ENCODE measurements at places on chromosomes 6 and 20.

- DNase-seq, result peak; percentile 33
These were observed 14.0 kb downstream of the CDH26 start for GRCh38 chr20:59972037-59972801.

DNA sequence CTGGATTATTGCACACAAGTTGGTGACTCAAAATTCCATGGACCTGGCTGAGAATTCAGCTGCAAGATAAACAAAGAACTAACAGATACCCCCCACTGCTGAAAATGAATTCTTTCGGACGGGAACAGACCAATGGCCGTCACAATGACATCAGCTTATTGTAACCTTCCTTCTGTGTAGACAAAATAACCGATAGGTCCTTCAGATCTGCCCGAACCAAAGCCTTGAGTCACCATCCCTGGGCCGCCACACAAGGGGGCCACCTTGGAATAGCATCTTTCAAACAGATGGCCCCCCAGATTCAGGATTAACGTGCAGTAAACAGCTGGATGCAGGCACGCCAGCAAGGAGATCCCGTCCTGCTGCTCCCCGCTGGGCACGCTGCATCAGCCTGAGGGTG, 214.0 kb upstream of the EXOC2 start:
- DNase-seq, result no peak

GRCh38 chr6:5303682-5304081, 42.4 kb downstream of the FARS2 start:
- DNase-seq, result no peak

- DNase-seq, result no peak
These were observed at the start of gene COL10A1 for GRCh38 chr6:116126032-116126431. Gene COL10A1, minus strand, starts transcription at chr6:116126132. Its CDS starts 640 bp downstream, at chr6:116125492.

DNA sequence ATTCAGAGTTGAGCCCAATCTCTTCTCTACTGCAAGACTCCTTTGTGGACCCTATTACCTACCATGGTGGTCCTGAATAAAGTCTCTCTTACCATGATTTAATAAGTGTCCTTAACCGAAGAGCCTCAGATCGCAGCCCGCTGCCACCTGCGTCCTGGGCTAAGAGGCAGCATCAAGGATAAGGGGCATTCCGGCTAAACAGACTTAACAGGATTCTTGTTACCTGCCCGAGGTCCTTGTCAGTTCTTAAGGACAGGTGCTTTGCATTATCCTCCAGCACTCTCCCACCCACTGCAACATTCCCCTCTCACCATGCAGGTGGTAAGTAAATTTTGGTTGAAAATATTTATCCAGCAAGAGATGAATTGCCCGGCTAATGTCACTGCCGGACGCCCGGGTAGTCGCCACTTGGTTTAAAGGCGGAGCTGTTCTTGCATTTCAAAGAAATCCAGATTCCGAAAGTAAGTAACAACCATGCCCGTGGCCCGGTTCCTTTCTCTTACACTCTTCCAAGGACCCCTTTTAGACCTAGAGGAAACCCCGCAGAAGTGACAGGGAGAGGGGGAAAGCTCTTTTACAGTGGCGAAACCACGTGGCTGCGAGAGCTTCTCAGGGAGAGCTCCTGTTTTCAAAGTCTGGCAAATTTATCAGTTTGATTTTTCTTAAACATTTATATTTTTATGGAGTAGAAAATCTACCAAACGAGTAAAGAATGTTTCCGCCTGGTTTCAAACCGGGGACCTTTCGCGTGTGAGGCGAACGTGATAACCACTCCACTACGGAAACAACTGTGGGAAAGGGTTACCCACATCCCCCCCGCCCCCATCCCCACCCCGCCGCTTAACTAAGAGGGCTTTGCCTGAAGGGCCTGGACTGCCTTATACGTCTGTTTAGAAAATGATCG, 41.9 kb upstream of the PRSS16 start:
- no peak for DNase-seq

DNA sequence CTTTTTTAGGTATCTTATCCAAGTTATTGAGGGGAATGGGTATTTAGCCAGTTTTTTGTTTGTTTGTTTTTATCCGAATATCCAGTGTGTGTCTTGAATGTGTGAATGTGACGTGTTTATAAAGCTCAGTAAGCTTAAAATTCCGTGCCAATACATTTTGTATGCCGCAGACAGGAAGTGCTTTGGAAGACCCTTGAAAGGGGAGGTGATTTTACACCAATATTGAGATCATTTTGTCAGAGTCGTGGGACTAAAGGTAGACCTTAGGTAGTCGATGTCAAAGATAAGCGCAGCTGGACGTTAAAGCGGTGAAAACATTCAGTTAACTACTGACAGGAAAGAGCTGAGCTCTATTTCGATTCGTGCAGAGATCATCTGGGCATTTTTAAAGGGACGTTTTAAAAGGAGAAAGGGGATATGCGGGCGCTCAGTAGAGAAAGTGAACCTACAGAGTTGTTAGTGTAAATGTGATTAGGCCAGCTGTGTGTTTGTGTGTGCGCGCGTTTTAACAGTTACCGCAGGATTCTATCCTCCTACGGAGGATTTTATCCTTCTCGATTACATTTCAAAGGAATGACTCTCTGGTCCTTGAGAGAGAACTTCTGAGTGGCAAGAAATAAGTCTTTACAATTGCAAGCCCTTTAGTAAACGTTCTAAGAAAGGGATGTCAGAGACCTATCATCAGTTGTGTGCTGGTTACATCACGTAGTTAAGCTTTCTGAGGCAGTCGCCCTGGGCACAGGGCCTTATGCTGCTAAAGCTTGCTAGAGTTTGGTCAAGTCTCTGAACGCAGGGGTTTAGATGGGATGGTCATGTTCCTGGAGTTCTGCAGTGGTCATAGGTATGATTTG, 625 bp upstream of the ECHDC1 start:
- DNase-seq, result peak; percentile 30

DNA sequence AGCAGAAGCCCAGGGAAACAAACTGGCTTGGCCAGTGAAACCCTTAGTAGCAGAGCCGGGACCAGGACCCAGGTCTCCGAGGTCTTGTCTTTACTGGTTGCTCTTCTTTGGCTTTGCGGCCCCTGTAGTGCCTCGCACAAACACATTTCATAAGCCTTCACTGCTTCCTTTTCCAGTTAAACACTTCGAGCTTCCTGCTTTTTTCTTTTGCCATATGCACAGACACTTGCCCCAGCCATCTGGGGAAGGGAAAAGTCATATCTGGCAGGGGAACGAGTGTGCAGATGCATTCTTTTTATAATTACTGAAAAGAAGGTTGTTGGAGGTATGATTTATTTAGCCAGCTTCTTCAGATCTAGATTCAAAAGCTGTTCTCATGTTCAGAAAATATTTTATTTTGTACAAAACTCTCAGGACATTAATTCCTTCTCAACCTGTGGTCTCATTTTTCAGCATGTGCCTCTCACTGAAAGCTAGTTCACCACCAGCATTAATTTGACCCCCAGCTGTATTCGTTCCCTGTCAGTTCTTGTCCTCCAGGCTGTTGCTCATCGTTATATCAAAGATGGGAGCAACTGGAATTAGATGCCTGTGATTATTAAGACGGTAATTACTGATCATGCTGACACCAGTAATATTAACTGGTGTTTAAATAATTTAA, 19.2 kb downstream of the KLHL32 start:
- no peak for DNase-seq

- DNase-seq, result peak; percentile 80
These were observed 69.4 kb upstream of the PRL start for GRCh38 chr6:22366214-22366613.

Measured in suppressor macrophage treated with lipopolysaccharide for 4 hours (primary cell).